ENCODE measurements at places on chromosomes 12 and 14.

DNA sequence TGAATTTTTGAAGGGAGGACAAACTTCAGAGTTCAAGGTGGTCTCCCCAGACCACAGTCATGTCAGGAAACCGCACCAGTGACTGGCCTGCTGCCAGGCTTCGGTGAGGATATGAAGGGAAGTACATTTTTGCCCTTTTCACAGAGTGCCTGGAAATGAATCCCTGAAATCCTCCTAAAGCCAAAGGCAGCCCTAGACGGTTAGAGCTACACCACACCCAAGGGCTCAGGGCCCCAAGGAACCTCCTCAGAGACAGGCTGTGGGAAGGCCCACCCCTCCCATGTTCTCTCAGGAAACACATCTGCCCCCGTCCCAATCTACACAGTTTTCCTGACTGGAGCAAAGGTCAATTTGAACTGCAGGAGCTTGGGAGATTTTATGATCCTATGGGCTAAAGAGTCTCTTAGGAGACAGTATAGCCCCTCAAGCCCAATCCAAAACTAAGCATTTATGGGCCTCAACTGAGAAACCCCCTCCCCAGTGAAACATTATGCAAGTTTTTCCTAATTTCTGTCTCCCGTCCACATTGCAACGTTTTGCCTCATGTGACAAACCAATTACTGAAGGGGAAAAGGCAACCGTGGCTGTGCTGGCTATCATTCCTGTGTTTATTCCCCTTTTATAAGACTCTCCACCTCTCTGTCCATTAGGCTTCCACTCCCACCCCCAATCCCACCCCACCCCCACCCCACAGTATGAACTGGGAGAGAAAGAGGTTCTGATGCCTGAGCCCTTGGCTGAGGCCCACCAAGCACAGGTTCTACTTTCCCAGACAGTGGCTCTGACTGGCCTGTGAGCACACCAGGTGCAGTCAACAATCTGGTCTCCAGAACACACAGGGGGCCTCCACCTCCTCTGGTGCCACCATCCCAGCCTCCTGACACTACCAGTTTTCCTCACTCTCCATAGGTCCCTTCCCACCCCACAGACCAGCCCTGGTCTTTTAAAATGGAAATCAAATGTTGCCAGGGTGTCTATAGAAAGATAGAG lies 9.6 kb upstream of the RNASE1 start:
- DNase-seq, result no peak

DNA sequence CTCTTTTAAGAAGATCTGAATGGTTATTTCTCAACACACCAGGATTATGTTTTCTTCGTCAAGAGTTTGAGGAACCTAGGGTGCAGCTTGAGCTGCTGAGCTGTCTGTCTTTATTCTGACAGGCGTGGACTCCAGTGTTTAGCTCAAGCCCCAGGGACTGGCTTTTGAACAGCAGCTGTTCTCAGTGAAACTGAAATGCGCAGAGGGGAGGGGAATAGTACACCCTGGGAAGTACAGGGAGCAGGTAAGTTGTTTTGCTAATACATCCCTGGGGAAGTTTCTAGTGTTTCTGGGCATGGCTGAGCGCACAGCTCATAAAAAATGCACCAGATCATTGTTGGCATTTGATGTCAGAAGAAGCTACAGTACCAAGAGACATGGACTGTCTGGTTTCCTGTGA lies 659.8 kb downstream of the DIO2 start:
- no peak for DNase-seq

DNA sequence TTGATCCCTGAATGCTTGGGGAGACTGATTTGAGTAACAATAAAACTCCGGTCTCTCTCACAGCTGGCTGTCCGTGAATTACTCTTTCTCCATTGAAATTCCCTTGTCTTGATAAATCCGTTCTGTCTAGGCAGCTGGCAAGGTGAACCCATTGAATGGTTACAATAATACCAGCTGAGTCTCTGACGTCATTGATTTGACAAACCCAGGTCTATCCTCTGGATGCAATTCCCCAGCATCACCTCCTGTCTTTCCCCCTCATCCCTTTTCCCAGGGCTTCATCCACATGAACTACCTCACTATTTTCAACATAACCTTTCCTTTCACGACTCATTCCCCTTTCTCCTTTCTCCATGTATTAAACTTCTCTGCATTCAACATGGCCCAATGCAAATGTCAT lies 98.7 kb upstream of the TMEM132C start:
- no peak for DNase-seq

DNA sequence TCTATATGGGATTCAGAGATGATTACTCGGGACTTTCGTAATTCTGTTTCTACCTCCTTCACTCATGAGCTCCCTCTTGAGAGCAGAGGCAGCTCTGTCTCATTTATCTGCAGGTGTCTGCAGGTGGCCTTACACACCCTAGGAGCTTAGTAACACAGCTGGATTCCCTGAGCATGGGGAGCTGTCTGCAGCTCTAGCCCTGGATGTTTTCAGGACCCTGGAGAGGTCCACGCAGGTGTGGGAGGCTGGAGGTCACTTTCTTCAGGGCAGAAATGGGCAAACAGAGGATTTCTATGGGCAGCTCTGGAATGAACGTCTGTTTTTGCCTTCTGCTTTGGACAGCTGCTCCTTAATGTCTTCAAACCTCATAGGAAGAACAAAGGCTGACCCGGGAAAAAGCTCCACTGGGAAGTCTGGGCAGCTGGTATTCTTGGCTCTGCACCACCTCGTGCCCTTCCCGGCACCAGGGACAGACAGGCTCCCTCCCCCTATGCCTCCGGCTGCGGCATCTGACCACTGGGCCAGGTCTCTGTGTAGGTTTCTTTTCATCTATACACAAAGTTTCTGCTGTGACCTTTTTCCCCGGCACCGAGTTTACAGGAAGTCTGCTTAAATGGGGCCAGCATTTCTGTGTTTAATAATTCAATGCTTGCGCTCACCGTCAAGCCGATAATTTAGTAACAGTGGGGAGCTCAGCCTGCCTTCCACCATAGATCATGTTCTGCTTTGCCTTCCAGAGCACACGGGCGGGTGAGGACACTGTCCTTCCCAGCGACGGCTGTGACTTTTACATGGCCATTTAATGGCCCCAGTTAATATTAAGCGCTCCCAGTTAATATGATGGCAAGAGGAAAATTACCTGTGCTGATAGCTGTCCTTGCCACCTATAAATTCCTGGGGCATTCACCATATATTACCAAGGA lies 320.2 kb upstream of the SFSWAP start:
- DNase-seq, result no peak

DNA sequence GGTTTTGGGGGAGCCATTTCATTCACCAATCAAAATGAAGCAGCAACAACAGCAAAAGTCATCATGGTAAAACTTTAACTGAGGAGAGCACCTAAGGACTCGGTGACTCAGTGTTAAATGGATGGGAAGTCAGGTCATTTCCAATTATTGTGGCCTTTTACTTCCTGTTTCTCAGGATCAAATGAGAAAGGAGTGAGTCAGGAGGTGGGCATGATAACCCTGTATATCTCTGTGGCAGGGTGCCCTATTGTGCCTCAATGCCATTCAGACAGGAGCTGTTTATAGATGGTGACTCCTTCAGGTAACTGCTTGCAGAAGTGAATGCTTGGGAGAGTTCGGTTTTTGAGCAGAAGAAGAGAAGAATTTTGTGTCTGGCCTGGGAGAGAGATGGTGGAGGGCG lies 135.5 kb upstream of the CPM start:
- DNase-seq, result no peak

DNA sequence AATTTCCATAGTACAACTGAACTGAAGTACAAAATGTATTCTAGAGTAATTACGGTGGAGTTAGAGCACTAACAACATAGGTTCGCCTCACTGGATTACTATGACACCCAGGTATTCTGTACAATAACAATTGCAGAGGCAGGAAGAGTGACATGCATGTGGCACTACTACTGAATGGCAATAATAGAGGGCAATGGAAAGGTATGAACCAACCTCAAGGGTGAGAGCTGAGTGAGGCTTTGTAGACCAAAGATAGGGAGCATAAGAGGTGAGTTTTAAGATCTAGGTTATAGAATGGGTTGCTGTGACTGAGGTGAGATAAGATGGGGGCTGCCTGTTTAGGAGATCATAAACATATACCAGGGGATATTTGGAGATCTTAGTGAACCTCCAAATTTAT lies 343.1 kb downstream of the PCNX1 start:
- no peak for DNase-seq

- no peak for DNase-seq
Observed at GRCh38 chr12:67572492-67572891, 76.1 kb upstream of the DYRK2 start.

DNA sequence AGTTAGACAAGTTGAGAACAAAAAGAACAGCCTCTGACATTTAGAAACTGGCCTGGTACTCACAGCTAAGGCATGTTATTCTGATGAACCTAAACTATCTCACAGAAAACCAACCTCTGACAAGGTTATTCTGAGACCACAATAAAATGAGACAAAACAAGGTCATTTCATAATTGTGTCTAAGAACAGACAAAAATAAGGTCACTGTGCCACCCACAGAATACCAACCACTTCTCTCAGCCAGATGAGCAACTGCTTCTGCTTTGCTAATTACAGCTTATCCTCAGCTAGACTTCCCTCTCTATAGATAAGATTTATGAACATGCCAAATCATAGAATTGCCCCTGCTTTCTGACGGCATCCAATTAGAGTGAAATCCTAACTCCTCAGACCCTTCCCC lies 52.2 kb upstream of the CRACR2A start:
- DNase-seq, result no peak

DNA sequence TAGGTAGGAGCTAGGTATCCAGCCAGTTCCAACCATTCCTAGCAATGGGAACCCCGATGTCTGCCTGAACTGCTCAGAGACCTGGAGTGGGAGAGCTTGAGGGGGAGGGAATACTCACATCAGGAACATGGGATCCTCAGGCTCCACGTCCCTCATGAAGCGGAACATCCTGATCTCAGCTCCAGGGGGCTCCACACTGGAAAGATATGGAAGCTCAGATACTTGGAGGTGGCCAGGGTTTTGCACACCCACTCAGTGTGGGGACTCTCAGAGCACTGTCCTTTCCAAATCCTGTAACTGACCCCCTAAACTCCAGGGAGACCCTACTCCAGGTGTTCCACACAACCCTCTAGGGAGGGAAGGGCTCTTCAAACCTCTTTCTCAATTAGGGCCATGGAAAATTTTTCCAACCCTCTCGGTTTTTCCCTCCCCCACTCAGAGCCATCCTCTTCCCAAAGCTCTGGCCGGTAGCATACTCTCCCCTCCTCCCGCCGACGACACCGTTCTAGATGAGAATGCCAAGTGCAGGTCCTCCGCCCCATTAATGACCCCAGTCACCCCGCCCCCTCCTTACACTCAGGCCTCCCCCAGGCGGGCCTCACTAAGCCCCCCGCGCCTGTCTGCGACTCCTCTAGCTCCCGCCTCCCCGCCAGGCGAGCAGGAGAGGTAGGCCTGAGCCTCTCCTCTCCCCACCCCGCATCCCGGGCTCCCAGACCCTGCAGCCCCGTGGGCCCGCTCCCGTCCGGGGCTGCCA lies 597 bp downstream of the MLF2 start:
- no peak for DNase-seq

- no peak for DNase-seq
Observed at GRCh38 chr12:88153959-88154358, 11.9 kb downstream of the TMTC3 start.

GRCh38 chr12:88419794-88420193 lies 160.5 kb downstream of the KITLG start:
- no peak for DNase-seq

DNA sequence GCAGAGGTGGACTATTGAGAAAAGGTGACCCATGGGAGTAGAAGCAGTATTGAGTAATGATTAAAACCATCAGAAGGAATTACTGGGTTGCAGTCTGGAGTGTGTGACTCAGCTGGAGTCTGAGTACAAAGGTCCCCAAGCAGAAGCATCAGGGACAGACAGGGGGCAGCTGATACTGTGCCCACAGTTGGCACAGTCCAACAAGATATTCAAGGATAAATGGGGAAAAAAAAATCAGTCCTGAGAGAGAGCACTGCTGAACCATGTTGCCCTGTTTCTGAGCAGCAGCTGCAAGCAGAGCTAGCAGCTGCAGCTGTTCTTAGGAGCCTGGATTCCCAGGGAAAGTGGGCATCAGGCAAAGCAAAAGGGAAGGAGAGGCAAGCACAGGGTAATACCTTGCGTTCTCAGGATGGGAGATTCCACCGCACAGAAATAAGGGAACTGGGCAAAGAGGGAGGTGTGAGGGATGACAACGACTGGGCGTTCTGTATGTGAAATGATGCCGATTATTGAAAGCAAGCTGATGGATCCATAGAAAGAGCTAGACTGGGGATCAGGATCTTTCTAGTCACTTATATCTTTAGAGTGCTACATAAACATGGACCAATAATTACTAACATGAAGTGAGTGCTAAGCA lies 17.7 kb downstream of the NEUROD4 start:
- DNase-seq, result no peak

GRCh38 chr12:41074473-41074769 lies 113.7 kb upstream of the PDZRN4 start:
- no peak for DNase-seq

Data from frontal cortex (tissue), 4 donors.